ENCODE measurements at places on chromosomes 6 and 20. TPM values are rescaled to one million over a fixed set of nuclear protein-coding genes. Genes with fewer than 3 reads are reported as not detected.

DNA sequence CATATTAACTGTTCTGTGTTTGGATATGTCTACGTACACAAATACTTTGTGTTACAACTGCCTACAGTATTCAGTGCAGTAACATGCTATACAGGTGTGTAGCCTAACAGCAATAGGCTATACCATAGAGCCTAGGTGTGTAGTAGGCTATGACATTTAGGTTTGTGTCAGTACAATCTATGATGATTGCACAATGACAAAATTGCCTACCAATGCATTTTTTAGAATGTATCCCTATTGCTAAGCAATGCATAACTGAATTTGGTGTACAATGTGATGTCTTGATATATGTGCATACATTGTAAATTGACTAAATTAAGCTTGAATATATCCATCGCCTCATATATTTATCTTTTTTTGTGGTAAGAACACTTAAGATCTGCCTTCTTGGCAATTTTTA, 48.9 kb downstream of the C6orf118 start:
- DNase-seq, result no peak

GRCh38 chr20:14569641-14570040, 232.2 kb upstream of the FLRT3 start:
- DNase-seq, result no peak

GCNT2 gene
- 25.2 TPM for total RNA-seq

GRCh38 chr6:36318690-36319435, 17.8 kb downstream of the BNIP5 start:
- DNase-seq, result no peak

L3MBTL1 gene
- total RNA-seq, result 27.8 TPM

DNA sequence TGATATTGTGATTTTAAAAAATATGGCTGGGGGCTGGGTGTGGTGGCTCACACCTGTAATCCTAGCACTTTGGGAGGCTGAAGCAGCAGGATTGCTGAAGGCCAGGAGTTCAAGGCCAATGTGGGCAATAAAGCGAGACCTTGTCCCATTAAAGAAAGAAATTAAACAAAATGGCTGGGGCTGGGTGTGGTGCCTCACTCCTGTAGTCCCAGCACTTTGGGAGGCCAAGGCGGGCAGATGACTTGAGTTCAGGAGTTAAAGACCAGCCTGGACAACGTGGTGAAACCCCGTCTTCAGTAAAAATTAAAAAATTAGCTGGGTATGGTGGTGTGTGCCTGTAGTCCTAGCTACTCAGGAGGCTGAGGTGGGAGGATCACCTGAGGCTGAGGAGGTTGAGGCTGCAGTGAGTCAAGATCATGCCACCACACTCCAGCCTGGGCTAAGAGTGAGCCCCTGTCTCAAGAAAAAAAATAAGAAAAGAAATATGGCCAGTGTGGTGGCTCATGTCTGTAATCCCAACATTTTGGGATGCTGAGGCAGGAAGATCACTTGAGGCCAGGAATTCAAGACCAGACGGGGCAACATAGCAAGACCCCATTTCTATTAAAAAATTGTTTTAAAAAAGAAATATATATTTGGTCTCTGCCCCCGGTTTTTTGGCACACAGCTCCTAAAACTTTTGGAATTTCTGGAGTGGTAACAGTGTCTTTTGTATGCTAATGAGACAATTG, 39.8 kb downstream of the SLC17A5 start:
- DNase-seq, result no peak

- DNase-seq, result no peak
These were observed 155.8 kb downstream of the GRM4 start for GRCh38 chr6:33990061-33990541.

DNA sequence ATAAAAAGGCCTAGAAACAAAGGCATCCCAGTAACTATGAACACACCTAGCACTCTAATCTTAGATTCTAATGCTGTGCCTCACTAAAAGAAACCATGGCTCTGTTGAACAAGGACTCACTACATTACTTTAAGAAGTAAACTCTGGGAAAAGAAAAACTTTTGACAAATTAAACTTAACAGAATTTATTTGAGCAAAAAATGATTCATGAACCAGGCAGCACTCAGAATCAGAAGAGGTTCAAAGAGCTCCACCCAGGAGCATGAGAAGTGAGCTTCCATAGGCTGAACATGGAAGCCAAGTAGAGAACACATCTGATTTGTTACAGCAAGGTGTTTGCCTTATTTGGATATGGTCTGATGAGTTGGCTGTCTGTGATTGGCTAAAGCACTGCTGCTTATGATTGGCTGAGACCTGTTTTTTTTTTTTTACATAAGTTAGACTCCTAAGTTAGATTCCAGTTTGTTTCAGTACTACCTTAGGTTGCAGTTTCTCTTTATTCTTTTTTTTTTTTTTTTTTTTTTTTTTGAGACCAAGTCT, 343.6 kb upstream of the SASH1 start:
- no peak for DNase-seq

- DNase-seq, result no peak
These were observed 77.2 kb downstream of the SSR1 start for GRCh38 chr6:7235712-7236305.

HDGFL1 gene
- total RNA-seq, result not detected

FAM83C gene
- total RNA-seq, result not detected

PROKR2 gene
- not detected for total RNA-seq

- DNase-seq, result no peak
These were observed 20.0 kb downstream of the FAM209B start for GRCh38 chr20:56552911-56553629.

- DNase-seq, result no peak
These were observed 88.8 kb upstream of the NFATC2 start for GRCh38 chr20:51631011-51631950.

HMGN3 gene
- 97.5 TPM for total RNA-seq

- no peak for DNase-seq
These were observed 13.6 kb upstream of the RIPOR3 start for GRCh38 chr20:50704971-50705370.

ZNF391 gene
- not detected for total RNA-seq

- DNase-seq, result no peak
These were observed 28.0 kb downstream of the PTPRK start for GRCh38 chr6:128492386-128492785.

GRCh38 chr6:144955392-144955791, 670.3 kb downstream of the UTRN start:
- DNase-seq, result no peak

ANKEF1 gene
- 4.7 TPM for total RNA-seq

- peak; percentile 84 for DNase-seq
These were observed 16.4 kb downstream of the TRMT6 start for GRCh38 chr20:5933802-5934436.

WTAP gene
- 115 TPM for total RNA-seq

GRCh38 chr20:56469077-56469449, 636 bp downstream of the RTF2 start:
- no peak for DNase-seq

- no peak for DNase-seq
These were observed 842.1 kb upstream of the ADGRB3 start for GRCh38 chr6:67792996-67793395.

ELOVL4 gene
- not detected for total RNA-seq

- no peak for DNase-seq
These were observed 26.0 kb downstream of the GPX6 start for GRCh38 chr6:28489366-28490204.

- DNase-seq, result no peak
These were observed 447.3 kb downstream of the HDGFL1 start for GRCh38 chr6:23016696-23017095.

SH3BGRL2 gene
- total RNA-seq, result 0.09 TPM

GRCh38 chr6:116933485-116933884, 56.4 kb downstream of the RFX6 start:
- DNase-seq, result no peak

DNA sequence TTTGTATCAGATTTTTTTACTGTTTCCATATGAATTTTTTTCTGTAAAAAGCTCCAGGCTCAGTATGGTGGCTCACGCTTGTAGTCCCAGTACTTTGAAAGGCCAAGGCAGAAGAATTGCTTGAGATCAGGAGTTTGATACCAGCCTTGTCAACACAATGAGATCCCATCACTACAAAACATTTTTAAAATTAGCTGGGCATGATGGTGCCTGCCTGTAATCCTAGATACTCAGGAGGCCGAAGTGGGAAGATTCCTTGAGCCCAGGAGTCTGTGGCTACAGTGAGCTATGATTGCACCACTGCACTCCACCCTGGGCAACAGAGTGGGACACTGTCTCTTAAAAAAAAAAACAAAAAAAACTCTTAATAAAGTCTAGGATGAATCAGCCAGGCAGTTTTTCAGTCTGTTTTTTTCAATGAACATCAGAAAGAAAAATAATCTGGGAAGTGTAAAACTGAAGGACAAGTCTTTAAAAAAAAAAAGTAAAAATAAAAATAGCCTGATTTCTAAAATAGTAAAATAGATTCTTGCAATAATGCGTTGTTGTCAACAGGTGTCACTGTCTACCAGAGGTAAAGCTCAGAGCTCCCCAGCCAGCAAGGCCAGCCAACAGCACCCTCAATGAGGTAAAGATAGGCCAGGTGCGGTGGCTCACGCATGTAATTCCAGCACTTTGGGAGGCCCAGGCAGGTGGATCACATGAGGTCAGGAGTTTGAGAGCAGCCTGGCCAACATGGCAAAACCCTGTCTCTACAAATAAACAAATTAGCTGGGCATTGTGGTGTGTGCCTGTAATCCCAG, 9.3 kb upstream of the ATG5 start:
- DNase-seq, result peak; percentile 72

RIPOR3 gene
- total RNA-seq, result 0.53 TPM
